ENCODE measurements at places on chromosomes 6 and 20.

- no peak for DNase-seq
Observed at GRCh38 chr6:108989700-108990099, 104.9 kb downstream of the SESN1 start.

- no peak for DNase-seq
Observed at GRCh38 chr6:167682125-167682524, 144.6 kb upstream of the AFDN start.

GRCh38 chr6:170181338-170181690 is 109.6 kb downstream of the DLL1 start:
- no peak for DNase-seq

DNA sequence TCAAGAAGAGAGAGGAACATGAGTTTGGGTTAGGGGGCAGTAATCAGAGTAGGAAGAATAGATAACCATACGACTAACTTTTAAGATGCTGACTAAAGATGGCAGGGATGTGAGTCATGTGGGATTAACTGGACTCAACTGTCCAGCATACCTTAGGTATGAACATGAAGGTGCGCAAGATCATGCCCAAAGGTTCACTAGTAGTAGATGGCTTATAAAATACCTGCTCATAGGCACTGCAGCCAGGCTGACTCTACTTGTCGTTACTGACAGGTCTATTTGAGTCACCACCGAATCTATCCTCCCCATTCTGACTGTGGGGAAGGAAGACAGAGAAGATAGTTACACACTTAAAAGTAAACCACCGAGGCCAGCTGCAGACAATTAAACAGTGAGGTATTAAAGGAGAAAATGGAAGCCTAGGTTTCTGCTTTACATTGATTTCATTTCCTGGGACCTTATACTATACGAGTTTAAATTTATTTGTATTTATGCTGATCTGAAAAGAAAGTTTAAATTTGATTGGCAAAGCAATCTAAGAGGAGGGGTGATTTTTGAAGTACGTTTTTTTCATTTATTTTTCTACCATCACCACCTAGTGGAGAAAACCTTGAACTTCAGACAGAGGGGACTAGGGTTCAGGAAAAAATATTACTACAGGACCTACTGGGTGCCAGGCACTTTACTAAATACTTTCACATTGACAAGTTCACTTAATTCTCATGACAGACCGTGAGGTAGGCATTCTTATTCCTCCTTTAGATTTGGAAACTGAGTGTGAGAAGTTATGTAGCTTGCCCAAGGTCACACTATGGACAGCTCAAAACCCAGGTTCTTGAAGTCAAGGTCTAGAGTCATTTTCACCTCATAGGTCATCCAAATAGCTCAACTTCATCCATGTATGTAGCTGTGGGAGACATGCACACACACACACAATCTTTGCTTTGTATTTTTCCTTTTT is 4.0 kb upstream of the WRNIP1 start:
- DNase-seq = no peak

DNA sequence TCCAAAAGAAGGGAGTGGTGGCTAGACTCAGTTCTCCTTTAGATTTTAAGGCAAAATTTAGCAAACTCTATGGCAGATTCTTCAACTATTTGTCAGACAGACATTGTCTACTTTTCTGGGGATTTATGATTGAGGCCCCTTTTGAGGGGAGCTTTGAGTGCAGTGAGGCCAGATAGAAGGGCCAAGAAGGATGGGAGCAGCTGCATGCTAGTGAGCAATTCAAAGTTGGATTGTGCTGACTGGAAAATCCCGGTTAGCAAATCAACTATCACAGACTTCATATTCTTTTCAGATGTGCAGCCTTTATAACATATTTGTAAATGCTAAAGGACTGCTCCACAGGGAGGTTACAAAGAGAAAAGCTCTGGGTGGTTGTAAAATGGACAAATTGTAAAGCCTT is 35.0 kb upstream of the ESR1 start:
- no peak for DNase-seq

GRCh38 chr6:78947962-78948361 is 80.6 kb downstream of the IRAK1BP1 start:
- no peak for DNase-seq

All from NCI-H1694 treated with DMSO at 0.1 percent for 48 hours (cell line).